ENCODE measurements at places on chromosomes 1 and 21.

GRCh38 chr1:226628612-226629155 is 80.1 kb downstream of the STUM start:
- DNase-seq: no peak

DNA sequence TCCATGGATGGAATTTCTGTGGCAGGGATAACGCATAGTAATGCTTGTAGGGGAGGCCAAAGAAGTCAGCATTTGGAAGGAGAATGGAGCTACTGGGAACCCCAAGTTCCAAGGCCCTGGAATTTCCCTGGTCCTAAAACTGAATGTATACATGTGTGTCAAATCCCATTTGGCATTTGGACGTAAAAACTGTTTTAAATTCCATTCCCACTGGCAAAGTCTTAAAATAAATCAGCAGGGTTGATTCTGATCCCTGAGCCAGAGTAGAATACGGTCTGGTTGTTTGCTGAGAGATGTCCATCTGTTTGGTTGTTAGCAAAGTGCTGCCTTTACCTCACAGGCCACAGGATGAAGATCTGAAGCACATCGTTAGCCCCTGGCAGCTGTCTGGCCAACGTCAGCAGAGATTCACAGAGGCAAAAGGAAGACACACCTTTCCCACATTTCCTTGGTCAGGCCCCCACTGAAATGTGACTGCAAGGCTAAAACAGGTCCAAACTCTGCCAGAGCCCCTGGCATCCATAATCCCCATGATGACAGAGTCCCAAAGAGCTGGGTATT is 62.2 kb downstream of the GORAB start:
- DNase-seq: no peak

GRCh38 chr1:58722414-58722813 is 22.6 kb upstream of the MYSM1 start:
- DNase-seq: no peak

DNA sequence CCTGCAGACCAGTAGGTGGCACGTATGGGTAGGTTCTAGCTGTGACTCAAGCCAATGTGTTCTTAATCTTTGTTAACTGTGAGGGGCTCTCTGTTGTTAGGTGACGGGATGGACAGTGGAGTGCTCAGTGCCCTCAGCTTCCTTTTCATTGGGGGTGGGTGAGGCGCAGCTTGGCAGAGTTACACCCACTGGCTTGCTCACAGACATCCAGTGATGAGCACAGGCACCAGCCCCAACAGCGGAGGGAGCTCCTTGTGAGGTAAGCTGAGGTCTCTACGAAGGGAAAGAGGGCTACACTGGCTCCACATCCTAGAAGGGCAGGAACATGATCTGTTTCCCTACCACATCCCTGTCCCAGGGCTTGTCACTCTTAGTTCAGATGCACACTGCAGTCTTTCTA is 871.3 kb downstream of the LRRIQ3 start:
- no peak for DNase-seq

- DNase-seq: no peak
Measured at GRCh38 chr1:241782396-241782795, 65.6 kb upstream of the EXO1 start.

DNA sequence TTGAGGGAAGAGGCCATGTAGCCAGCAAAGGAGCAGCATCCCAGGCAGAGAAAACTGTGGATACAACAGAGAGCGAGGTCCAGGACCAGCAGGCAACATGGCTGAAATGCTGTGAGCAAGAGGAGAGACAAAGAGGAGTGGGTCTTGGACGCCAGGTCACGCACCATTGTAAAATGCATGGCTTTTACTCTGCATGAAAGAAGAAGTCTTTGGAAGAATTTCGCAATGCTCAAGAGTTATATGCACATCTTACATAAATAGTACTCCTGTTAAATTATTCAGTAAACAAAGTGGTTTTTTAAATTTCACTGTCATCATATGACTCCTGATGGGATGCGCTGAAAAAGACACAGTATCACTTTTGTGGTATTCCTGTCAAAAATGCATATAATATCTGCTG is 3.5 kb downstream of the CD244 start:
- no peak for DNase-seq

- no peak for DNase-seq
Measured at GRCh38 chr1:211781260-211781659, 49.3 kb downstream of the LPGAT1 start.

- no peak for DNase-seq
Measured at GRCh38 chr1:184535191-184535970, 148.6 kb downstream of the C1orf21 start.

GRCh38 chr1:91835087-91835521 is 50.8 kb downstream of the TGFBR3 start:
- no peak for DNase-seq

GRCh38 chr1:167165948-167166689 is 54.6 kb upstream of the POU2F1 start:
- no peak for DNase-seq

DNA sequence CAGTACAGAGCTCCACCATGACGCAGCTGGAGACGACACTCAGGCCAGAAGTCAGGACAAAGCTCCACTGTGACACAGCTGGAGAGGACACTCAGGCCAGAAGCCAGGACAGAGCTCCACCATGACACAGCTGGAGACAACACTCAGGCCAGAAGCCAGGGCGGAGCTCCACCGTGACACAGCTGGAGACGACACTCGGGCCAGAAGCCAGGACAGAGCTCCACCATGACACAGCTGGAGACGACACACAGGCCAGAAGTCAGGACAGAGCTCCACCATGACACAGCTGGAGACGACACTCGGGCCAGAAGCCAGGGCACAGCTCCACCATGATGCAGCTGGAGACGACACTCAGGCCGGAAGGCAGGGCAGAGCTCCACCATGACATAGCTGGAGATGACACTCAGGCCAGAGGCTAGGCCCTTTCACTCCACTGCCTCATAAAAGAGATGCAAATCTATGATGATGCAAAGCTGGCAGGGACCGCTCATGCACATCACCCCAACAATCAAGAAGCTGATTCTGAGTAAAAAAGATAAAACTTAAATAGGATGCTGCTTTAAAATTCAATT is 13.6 kb upstream of the OR2B11 start:
- no peak for DNase-seq

DNA sequence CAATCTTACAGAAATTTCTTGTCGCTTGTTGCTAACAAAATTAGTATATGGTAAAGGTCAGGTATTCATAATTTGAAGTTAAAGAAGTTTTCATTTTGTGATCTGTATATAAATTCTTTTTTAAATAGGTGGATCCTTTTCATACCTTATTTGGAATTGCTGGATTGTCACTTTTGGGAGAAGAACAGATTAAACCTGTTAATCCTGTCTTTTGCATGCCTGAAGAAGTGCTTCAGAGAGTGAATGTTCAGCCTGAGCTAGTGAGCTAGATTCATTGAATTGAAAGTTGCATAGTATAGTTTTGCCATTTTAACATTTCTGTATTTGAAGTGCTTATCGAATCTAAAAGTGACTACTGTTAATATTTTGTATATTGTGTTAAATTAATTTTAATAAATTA is 2.3 kb upstream of the MSH4 start:
- DNase-seq: no peak

- no peak for DNase-seq
Measured at GRCh38 chr1:168843950-168844349, 114.9 kb upstream of the DPT start.

DNA sequence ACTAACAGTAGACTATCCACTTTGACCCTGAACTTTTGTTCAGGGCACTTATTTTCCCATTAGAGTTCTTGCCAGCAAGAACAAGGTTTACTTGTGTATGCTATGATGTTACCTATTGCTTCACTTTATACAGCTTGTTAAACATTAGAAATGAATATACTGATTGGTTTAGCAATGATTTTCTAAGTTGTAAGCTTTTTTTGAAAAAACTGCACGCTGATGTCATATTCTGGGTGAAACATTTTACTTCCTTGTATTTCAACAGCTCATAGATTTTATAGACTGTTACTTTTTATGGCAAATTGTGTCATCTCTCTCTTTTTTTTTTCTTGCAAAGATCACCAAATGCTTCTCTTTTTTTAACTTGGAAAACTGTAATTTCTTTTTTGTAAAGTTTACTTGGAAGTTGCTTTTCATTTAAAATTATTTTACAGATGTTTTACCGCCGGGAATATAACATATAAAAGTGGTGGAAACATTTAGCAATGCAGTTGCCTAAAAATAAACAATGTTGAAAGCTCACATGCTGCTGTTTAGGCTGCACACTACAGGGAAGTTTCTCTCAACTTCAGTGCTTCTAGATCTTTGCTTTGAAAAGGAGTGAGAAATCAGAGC is 215.3 kb upstream of the NFIA start:
- no peak for DNase-seq

GRCh38 chr21:18451670-18452069 is 48.1 kb upstream of the TMPRSS15 start:
- DNase-seq: no peak

DNA sequence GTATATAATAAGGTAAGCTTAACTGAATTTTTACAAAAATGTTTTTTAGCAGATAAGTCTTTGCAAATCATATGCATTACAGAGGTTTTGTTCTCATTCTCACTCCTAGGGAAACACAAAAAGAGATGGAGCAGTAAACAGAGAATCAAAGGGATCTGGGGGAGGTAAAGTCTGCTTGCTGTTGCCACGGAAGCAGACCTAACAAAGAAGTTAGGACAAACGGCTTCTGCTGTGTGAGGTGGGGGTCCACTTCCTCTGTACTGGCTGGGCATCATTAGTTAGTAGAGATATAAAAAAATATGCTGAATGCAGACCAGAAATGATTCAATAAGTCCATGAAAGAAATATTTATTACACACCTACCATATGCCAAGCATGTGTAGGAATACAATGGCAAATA is 34.2 kb downstream of the GJA5 start:
- DNase-seq: no peak

DNA sequence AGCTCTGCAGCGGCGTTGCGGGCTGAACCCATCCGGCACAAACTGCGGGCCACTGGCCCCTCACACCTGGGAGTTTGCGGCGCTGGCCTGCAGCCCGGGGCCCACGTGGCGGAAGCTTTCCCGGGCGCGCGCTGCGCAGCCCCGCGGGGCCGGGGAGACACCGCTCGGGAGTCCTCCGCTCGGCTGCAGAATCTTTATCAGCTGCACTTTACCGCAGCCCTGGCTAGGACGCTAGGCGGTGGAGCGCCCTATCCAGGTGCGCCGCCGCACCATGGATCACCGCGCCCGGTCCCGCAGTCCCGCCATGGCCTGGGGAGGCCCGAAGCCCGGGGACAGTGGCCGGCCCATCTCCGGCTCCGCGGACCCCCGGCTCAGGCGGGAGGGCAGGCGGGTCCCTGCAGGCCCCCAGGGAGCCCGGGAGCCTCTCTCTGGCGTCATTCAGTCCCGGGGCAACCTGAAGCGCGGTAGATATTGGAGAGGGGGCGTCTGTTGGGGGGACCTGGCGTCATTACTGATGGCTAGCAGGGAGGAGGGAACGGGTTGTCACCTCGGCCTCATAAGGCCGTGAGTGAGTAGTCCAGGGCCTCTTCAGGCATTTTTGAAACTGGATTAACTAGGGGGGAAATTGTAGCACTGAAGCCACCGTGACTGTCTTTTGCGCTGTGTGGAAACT is 5.7 kb upstream of the OLIG2 start:
- no peak for DNase-seq

- DNase-seq: no peak
Measured at GRCh38 chr1:201039418-201039817, 15.9 kb upstream of the KIF21B start.

- DNase-seq: no peak
Measured at GRCh38 chr21:36628761-36629460, 70.0 kb upstream of the SIM2 start.

DNA sequence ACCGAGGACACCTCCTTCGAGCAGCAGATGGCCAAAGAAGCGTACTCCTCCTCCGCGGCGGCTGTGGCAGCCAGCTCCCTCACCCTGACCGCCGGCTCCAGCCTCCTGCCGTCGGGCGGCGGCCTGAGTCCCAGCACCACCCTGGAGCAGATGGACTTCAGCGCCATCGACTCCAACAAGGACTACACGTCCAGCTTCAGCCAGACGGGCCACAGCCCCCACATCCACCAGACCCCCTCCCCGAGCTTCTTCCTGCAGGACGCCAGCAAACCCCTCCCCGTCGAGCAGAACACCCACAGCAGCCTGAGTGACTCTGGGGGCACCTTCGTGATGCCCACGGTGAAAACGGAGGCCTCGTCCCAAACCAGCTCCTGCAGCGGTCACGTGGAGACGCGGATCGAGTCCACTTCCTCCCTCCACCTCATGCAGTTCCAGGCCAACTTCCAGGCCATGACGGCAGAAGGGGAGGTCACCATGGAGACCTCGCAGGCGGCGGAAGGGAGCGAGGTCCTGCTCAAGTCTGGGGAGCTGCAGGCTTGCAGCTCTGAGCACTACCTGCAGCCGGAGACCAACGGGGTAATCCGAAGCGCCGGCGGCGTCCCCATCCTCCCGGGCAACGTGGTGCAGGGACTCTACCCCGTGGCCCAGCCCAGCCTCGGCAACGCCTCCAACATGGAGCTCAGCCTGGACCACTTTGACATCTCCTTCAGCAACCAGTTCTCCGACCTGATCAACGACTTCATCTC is 106.8 kb upstream of the VAMP3 start:
- DNase-seq: no peak

- DNase-seq: no peak
Measured at GRCh38 chr1:168879896-168880734, 151.1 kb upstream of the DPT start.
